Activated CD8-positive, alpha-beta memory T cell treated with anti-CD3 and anti-CD28 coated beads, Interleukin-2, amount 50 U/mL, for 48 hours (primary cell): ENCODE measurements at places on chromosomes 5 and 9.

DNA sequence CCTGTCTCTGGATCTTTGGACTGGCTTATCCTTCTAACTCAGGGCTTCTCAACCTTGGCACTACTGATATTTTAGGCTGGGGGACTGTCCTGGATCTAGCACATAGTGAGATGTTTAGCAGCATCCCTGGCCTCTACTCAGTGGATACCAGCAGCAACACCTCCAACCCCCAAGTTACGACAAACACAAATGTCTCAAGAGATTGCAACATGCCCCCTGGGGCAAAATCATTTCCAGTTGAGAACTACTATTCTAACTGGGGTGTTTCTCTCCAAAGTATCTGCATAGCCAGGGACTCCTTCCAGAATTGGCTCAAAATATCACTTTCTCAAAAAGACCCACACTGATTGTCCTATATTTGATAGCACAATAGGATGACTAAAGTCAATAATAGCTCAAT lies 7.2 kb upstream of the TLR4 start:
- DNase-seq = no peak

GRCh38 chr5:138180183-138180782 lies 1.4 kb downstream of the KIF20A start:
- no peak for DNase-seq

- DNase-seq = peak; percentile 73
Measured at GRCh38 chr5:131795879-131796792, 681 bp downstream of the FNIP1 start.

DNA sequence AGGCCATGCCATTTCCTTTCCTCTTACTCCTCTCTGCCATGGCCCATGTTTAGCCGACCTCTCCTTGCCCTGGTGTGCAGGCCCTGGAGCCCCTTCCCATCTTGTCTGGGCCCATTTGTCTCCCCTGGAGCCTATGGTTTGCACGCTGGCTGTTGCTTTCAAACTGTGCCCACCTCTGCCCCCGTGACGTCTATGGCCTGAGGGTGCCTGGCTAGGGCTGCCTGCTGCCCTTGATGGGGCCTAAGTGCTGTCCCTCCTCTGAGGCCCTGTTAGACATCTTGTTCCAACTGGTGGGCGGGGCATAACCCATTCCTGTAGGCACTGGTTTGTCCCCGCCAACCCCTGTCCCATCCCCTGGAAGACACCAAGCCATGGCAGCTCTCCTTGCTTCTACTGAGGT lies 22.7 kb upstream of the ENHO start:
- DNase-seq = peak; percentile 32

DNA sequence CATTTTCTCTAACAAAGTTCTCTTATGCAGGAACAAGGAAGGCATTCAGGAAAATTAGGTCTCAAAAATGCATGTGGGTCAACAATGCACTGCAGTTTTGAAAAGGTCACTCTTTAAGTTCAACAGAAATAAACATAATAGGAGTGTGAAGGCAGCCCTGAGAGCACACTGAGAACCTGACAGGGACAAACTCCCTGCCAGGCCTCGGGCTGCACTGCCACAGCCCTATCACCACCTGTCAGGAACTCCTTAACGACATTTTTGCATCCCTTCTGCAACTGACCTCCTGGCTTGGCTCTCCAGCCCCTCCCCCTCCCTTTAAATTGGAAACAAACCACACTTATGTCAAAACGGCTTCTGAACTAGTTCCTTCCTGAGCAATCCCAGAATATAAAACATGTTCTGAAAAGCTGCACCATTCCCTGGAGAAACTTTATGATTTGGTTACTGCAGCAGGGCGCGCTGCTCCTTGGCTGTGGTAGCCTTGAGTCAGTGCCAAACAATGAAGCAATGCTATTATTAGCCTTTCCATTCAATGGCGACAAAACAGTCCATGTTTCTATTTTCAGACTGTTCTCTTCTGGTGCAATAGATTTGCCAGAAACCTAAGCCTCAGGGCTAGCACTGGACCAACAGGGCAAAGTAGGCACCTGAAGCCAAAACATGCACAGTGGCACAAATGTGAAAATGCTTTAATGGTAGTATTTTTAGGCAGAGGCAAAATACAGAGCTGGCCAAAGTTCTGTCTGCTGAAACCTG lies 160.1 kb upstream of the ZNF608 start:
- no peak for DNase-seq

DNA sequence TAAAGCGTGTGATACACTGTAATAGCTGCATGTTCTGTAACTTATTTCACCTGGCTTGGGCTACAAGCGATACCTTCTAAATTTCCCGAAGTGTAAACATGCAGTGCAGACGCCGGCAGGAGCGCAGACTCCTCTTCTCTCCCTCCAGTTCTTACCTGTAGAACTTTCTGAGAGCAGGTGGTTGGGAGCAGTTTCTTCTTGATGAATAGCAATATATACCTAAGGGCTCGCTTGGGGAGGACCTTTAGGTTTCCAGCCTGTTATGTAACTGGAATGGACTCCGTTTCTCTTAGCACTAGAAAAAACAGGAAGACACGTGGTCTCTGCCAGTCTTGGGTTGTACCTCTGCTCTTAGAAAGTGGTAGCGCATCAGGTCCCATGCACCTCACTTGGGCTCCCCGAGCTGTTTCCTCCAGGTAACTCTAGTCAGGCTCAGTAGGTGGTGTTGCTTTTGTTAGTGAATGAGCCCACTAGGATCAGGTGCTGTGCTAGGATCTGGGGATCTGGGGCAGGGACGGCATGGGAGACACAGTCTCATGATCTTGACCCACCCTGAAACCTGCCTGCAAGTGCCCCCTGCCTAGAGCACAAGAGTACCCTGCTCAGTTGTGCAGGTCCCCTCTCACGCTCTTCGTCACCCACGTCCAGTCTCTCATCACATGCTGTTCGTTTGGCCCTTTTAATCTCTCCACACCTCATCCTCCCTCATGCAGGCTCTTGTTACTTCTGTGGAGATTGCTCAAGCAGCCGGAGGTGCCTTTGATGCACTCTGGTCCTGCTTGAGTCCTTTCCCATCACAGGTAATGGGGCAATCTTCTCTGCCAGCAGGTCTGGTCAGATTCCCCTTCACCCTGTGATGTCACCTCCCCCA lies 2.8 kb downstream of the TENT4A start:
- peak; percentile 46 for DNase-seq

DNA sequence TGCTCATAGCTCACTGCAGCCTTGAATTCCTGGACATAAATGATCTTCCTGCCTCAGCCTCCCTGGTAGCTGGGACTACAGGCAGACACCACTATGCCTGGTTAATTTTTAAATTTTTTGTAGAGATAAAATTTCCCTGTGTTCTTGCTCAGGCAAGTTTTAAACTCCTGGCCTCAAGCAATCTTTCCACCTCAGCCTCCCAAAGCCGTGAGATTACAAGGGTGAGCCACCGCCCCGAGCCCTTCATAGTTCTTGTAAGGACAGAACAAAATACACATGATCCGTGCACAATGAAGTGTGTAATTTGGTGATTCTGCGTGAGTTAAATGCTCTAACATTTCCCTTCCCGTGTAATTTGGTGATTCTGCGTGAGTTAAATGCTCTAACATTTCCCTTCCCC lies 27.7 kb upstream of the MYO10 start:
- no peak for DNase-seq
